K562 (cell line): ENCODE measurements at places on chromosomes 6 and 20. TPM values are rescaled to one million over a fixed set of nuclear protein-coding genes. Genes with fewer than 3 reads are reported as not detected.

GRCh38 chr20:6954219-6954618, 186.7 kb downstream of the BMP2 start:
- H3K27ac ChIP-seq, result no peak overlapping the region
- no peak overlapping the region for H3K4me3 ChIP-seq
- H3K27me3 ChIP-seq, result no peaks in the 10 kb centered on the region
- no peaks in the 10 kb centered on the region for H3K36me3 ChIP-seq
- H3K4me1 ChIP-seq, result no peaks in the 10 kb centered on the region

- peak overlapping the region; percentile 68 for H3K27ac ChIP-seq
- peaks cover 54% of the 10 kb centered on the region for H3K4me1 ChIP-seq
- no peak overlapping the region for H3K4me3 ChIP-seq
- H3K27me3 ChIP-seq, result no peaks in the 10 kb centered on the region
- H3K36me3 ChIP-seq, result no peaks in the 10 kb centered on the region
Observed at GRCh38 chr6:11921017-11921438, 91.1 kb upstream of the HIVEP1 start.

DNA sequence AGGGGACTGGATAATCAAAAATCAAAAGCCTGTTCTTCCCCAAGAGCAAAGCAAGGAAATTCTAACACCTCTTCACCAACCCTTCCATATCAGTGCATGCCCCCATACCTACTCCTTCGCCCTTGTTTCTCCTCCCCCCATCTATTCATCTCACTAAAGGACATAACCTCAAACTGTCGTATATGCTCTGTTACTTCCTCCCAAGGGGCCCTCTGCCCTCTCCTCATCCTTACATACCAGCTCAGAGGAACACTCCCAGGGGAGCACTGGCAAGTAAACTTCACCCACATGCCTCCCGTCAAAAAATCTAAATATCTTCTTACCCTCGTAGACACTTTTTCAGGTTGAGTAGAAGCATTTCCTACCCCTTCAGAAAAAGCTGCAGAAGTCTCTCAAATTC, 9.4 kb upstream of the ADTRP start:
- no peaks in the 10 kb centered on the region for H3K36me3 ChIP-seq
- H3K27me3 ChIP-seq, result no peaks in the 10 kb centered on the region
- DNase-seq, result no peak
- H3K4me3 ChIP-seq, result no peak overlapping the region
- no peak overlapping the region for H3K27ac ChIP-seq

GRCh38 chr6:137846772-137847313, 20.2 kb upstream of the TNFAIP3 start:
- no peak for DNase-seq
- no peak overlapping the region for H3K27ac ChIP-seq
- H3K4me1 ChIP-seq, result peaks cover 7% of the 10 kb centered on the region; the same call in 1 of the 2 replicates
- H3K4me3 ChIP-seq, result no peak overlapping the region

DNA sequence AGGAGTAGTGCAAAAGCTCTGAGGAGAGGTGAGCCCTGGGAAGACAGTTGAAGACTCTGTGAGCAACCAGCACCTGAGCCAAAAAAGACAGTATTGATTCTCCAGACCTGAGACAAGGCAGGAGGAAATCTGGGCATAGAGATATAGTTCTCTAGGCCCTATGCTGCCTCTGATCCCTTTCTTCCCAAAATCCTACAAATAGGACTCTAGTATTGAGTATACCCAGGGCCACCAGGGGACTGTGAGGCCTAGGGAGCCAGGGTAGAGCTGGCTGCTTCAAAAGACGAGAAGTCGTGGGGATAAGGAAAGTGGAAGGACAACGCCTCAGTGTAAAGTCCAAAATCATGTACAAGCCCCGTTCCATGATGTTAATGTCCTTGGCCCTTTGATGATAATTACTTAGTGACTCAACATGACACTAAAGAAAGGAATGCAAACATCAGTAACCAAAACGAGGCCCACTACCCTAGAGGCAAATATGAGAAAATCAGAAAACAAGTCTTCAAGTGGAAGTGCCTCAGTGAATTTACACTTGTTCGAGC, 197.3 kb upstream of the PROKR2 start:
- H3K4me1 ChIP-seq, result no peaks in the 10 kb centered on the region
- H3K27ac ChIP-seq, result no peak overlapping the region
- H3K36me3 ChIP-seq, result no peaks in the 10 kb centered on the region
- H3K4me3 ChIP-seq, result no peak overlapping the region
- H3K27me3 ChIP-seq, result peaks cover 8% of the 10 kb centered on the region
- no peak for DNase-seq

GRCh38 chr6:133568970-133569889, 319.7 kb upstream of the TCF21 start:
- no peaks in the 10 kb centered on the region for H3K36me3 ChIP-seq
- peak; percentile 44 for DNase-seq
- no peaks in the 10 kb centered on the region for H3K27me3 ChIP-seq
- no peaks in the 10 kb centered on the region for H3K4me1 ChIP-seq

GRCh38 chr6:37099442-37099841, 70.5 kb upstream of the PIM1 start:
- no peak overlapping the region for H3K4me3 ChIP-seq
- no peaks in the 10 kb centered on the region for H3K36me3 ChIP-seq
- no peak for DNase-seq
- no peak overlapping the region for H3K27ac ChIP-seq

DNA sequence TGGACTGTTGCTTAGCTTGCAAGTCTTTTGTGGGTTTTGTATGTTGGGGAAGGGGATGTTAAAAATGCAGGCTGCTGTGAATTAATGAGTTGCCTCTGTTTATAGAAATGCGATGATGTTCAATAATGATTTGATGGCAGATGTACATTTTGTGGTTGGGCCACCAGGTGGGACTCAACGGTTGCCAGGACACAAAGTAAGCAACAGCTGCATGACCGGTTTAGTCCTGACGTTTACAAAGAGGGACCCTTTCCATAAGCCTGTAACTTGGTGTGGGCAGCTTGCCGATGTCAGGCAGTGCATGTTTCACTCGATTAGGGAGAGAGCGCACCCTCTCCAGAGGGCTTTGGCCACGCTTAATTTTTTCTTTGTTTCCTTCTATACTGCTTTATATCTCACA, 1.3 kb downstream of the BTBD3 start:
- no peak for DNase-seq
- H3K36me3 ChIP-seq, result no peaks in the 10 kb centered on the region
- H3K27ac ChIP-seq, result no peak overlapping the region
- H3K4me1 ChIP-seq, result no peaks in the 10 kb centered on the region
- H3K27me3 ChIP-seq, result no peaks in the 10 kb centered on the region

DNA sequence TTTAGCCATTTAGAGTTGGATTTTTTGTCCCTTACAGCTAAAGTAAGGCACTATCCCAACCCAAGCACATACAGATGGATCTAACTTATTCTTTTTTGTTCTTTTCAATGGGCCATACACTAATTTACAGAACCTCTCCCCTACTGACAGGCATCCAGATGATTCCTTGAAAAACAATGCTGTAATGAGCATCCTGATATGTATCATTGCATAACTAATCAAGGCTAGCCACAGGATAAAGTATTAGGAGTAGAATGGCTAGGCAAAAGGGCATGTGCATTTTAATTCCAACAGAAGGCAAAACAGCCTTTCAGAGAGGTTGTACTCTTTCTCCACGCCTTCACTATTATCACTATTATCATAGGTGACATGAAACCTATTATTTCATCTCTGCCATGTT, 54.1 kb downstream of the ELOVL5 start:
- peaks cover 65% of the 10 kb centered on the region for H3K36me3 ChIP-seq
- peaks cover 35% of the 10 kb centered on the region for H3K4me1 ChIP-seq
- DNase-seq, result no peak
- H3K27me3 ChIP-seq, result no peaks in the 10 kb centered on the region
- H3K4me3 ChIP-seq, result no peak overlapping the region

GRCh38 chr6:16338577-16339264, 100.3 kb downstream of the GMPR start:
- no peaks in the 10 kb centered on the region for H3K36me3 ChIP-seq
- H3K27ac ChIP-seq, result no peak overlapping the region
- no peak for DNase-seq
- H3K4me3 ChIP-seq, result no peak overlapping the region

DNA sequence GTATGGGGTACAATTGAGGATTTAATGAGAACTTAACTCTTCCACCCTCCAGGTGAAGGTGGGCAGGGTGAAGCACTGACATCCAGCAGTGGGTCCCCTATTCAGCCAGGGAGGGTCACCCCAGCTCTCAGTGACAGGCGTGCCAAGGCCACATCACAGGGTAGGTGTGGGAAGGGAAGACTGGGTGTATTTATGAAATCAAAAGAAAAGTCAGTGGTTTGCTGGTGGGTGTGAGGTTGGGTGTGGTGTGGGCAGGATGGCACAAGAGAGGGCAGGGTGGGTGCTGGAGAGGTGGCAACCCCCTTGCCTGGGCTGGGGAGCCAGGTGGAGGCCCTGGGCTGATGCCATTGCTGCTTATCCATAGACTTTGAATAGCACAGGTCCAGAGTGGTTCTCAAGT, 16.6 kb downstream of the SYNDIG1 start:
- H3K27ac ChIP-seq, result no peak overlapping the region
- no peak overlapping the region for H3K4me3 ChIP-seq
- no peaks in the 10 kb centered on the region for H3K4me1 ChIP-seq
- H3K27me3 ChIP-seq, result 0 out of 2 replicates have a peak, but pooled peaks cover 4% of the 10 kb centered on the region
- no peak for DNase-seq

- H3K4me1 ChIP-seq, result peaks cover 16% of the 10 kb centered on the region; the same call in 2 of the 3 replicates
- H3K4me3 ChIP-seq, result no peak overlapping the region
- peaks cover 17% of the 10 kb centered on the region for H3K36me3 ChIP-seq
- no peak overlapping the region for H3K27ac ChIP-seq
Observed at GRCh38 chr20:49872056-49872455, 43.3 kb downstream of the SPATA2 start.

DNA sequence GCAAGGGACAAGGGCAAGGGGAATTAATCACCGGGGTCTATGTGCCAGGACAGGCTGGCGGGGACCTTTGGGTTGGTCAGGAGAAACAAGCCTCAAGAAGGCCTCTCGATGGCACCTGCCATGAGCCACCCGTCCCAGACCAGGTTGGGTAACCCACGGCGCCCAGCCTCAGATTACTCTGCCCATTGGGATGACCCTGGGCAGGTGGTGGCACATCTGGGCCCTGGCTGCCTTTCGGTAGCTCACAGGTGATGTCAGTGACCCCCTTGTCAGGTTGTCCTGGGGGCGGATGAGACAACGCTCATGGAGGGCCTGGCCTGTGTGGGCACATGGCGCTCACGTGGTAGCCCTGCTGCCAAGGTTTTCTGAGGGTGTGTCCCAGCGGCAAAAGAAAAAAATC, 152.2 kb downstream of the SYCP2 start:
- no peaks in the 10 kb centered on the region for H3K36me3 ChIP-seq
- no peak overlapping the region for H3K4me3 ChIP-seq
- H3K27ac ChIP-seq, result no peak overlapping the region
- H3K4me1 ChIP-seq, result no peaks in the 10 kb centered on the region
- no peak for DNase-seq
- H3K27me3 ChIP-seq, result no peaks in the 10 kb centered on the region; the same call in none of the 2 replicates

GRCh38 chr6:327538-328116, 35.3 kb downstream of the DUSP22 start:
- H3K4me3 ChIP-seq, result no peak overlapping the region
- H3K27ac ChIP-seq, result no peak overlapping the region
- H3K36me3 ChIP-seq, result no peaks in the 10 kb centered on the region

DNA sequence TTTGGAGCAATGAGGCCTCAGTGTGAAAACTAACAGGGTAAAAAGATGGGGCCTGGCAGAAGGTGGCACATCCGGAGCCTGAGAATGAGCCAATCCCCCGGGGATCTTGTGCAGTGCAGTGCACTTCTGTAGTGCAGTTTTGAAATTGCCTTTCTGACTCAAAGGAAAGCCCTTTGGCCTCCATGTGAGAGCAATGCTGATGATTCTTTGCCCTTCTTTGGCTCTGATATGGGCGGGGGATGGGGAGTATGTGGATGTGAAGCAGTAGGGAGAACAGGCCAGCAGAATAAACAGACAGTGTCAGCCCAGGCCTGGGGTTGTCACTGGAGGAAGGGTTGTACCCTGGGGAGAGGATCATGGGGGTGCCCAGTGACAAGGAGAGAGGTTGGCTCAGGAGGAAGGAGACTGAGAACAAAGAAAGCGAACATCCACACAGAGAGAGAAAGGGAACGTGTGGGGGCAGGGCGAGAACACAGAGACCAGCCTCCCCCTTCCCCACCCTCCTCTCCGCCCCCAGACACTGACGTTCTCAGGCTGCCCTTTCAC, 351.2 kb downstream of the CDC5L start:
- H3K4me1 ChIP-seq, result no peaks in the 10 kb centered on the region
- no peak overlapping the region for H3K27ac ChIP-seq
- no peak for DNase-seq
- H3K36me3 ChIP-seq, result no peaks in the 10 kb centered on the region
- peaks cover 56% of the 10 kb centered on the region for H3K27me3 ChIP-seq

GRCh38 chr6:32424589-32425300, 14.9 kb upstream of the HLA-DRA start:
- H3K27ac ChIP-seq, result no peak overlapping the region
- H3K4me1 ChIP-seq, result no peaks in the 10 kb centered on the region
- no peaks in the 10 kb centered on the region for H3K27me3 ChIP-seq
- DNase-seq, result no peak

DNA sequence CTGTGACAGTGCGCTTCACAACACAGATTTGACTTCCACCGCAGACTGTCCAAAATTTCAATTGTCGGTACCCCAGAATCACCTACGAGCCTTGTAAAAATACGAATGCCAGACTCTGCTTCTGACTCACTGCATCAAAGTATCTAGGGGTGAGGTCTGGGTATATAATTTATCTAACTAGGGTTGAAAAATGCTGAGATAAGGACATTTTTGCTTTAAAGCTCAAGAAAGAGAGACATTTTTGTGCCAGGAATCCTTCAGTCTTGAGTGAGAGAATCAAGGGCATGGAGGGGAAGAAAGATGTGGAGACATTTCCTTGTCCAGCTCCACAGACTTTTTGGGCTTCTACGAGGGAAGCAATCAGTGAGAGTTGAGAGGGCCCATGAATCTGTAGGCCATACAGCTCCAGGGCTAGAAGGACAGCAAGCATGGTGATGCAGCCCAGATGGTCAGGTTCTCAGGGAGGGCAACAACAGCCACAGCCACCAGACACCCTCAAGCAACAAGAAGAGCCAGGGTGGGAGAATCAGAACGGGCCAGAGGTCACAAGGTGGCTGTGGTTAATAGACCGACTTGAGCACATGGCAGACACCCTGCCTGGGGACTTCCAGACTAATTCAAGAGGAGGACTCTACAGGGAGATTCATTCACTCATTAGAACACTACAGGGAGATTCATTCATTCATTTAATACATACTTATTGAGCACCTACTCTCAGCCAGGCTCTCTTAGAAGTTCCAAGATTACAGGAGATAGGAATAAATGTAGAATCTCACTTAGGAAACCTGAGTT, 211.1 kb upstream of the PRDM1 start:
- no peak overlapping the region for H3K27ac ChIP-seq
- DNase-seq, result no peak
- H3K36me3 ChIP-seq, result no peaks in the 10 kb centered on the region
- H3K4me1 ChIP-seq, result no peaks in the 10 kb centered on the region
- peaks cover 17% of the 10 kb centered on the region for H3K27me3 ChIP-seq

GRCh38 chr6:15945593-15946159, 183.2 kb upstream of the MYLIP start:
- H3K36me3 ChIP-seq, result no peaks in the 10 kb centered on the region
- DNase-seq, result no peak
- no peaks in the 10 kb centered on the region for H3K27me3 ChIP-seq
- H3K27ac ChIP-seq, result no peak overlapping the region

- no peak overlapping the region for H3K4me3 ChIP-seq
- H3K27me3 ChIP-seq, result peaks cover 4% of the 10 kb centered on the region; the same call in 2 of the 3 replicates
- no peak for DNase-seq
- no peak overlapping the region for H3K27ac ChIP-seq
- no peaks in the 10 kb centered on the region for H3K4me1 ChIP-seq
Observed at GRCh38 chr6:4394786-4395185, 259.4 kb upstream of the ECI2 start.

FHL5 gene
- not detected in 2 replicates for polyA plus RNA-seq

FAM83C gene
- polyA plus RNA-seq, result not detected in 2 replicates

ANKRD66 gene
- not detected in 2 replicates for polyA plus RNA-seq

IMPG1 gene
- not detected in 2 replicates for polyA plus RNA-seq

KCNK16 gene
- polyA plus RNA-seq, result not detected in 2 replicates
